Natural killer cell (primary cell): ENCODE measurements at places on chromosomes 6 and 20. TPM values are rescaled to one million over a fixed set of nuclear protein-coding genes. Genes with fewer than 3 reads are reported as not detected.

Gene TCFL5
- 5.1 TPM for total RNA-seq

Gene DLL1
- 16.9 TPM for total RNA-seq

Gene TM9SF4
- 42.8 TPM for total RNA-seq

Gene TGM3
- total RNA-seq: not detected

Gene GABRR2
- total RNA-seq: 1.0 TPM

Gene FAM8A1
- 45.4 TPM for total RNA-seq

Gene SLC24A3
- total RNA-seq: 5.5 TPM

Gene ZNF391
- total RNA-seq: 0.18 TPM

Gene TTPAL
- total RNA-seq: 22.5 TPM

Gene SOBP
- total RNA-seq: 0.16 TPM

Gene PNPLA1
- 3.5 TPM for total RNA-seq

Gene RAD21L1
- not detected for total RNA-seq

Gene TEAD3
- not detected for total RNA-seq

Gene FAM83B
- total RNA-seq: not detected

Gene RNF144B
- 3.3 TPM for total RNA-seq

Gene WFDC2
- total RNA-seq: not detected
